ENCODE measurements at places on chromosomes 2 and 18. TPM values are rescaled to one million over a fixed set of nuclear protein-coding genes. Genes with fewer than 3 reads are reported as not detected.

DSG1 gene
- total RNA-seq, result not detected

NOSTRIN gene
- total RNA-seq, result not detected

TTN gene
- 0.73 TPM for total RNA-seq

AQP12B gene
- total RNA-seq, result not detected

SLC38A11 gene
- total RNA-seq, result not detected

ERMN gene
- total RNA-seq, result 1.5 TPM

LAMA1 gene
- not detected for total RNA-seq

VAMP8 gene
- total RNA-seq, result 112 TPM

CABLES1 gene
- 1.2 TPM for total RNA-seq

SYT4 gene
- total RNA-seq, result not detected

TMEM178A gene
- 0.29 TPM for total RNA-seq

DSEL gene
- total RNA-seq, result 0.14 TPM

LRATD1 gene
- not detected for total RNA-seq

CGREF1 gene
- total RNA-seq, result 2.7 TPM

CPS1 gene
- 1.7 TPM for total RNA-seq

Measured in activated CD4-positive, alpha-beta memory T cell treated with anti-CD3 and anti-CD28 coated beads for 36 hours (primary cell).